ENCODE measurements at places on chromosomes 12 and 14.
A peak's percentile ranks its signal among the peaks of the same experiment; 100 is the strongest.

- peak; percentile 97 for DNase-seq
Observed at GRCh38 chr12:75814851-75815754, 216.5 kb downstream of the PHLDA1 start.

GRCh38 chr14:24605435-24606190 is 3.9 kb downstream of the GZMH start:
- no peak for DNase-seq

DNA sequence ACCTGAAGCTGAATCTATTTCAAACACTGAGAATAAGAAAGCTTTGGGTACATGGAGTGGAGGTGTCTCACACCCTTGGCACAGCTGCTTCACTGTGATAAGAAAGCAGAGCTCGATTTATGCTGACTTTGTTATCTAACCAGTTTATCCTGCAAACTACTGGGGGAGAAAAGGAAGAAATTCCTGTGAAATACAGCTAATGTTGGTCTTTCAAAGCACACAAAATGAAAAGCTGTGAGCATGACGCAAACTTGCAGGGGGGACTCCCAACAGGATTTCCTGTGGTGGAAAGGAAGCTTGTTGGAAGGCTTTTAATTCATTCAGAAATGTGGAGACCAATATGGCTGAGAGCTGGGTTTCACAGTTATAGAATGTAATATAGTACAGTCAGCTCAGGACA is 53.4 kb downstream of the SRGAP1 start:
- no peak for DNase-seq

DNA sequence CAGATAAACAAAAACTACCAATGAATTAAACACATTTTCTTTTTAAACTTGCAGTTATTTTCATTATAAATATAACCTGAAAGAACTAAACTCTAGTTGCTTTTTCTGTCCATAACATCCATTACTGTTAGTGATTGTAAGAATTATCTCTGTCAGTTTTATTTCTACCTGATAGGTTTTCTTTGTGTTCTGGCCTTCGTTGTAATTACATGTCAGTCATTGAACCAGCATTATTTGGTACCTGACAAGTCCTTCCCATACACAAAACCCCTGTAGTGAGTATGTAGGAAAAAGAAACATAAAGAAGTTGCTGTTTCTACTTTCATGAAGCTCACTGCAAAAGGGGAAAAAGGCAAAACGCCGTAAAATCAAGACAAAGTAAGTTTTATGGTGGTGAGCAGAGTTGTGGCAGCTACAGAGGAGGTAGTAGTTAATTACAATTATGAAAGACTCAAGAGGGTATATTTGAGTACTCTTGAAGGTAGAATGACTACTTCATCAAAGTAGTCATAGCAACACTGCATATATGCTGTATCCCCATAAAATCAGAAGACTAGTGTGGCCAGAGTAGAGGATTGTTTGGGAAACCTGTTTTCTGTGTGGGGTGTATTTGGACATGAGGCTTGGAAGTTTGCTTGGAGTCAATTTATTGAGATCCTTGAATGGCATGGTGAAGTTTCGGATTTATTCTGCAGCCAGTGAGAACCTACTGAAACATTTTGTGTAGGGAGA is 102.8 kb downstream of the SLC5A8 start:
- DNase-seq: no peak

- no peak for DNase-seq
Observed at GRCh38 chr12:128637642-128638606, 185.8 kb downstream of the SLC15A4 start.

DNA sequence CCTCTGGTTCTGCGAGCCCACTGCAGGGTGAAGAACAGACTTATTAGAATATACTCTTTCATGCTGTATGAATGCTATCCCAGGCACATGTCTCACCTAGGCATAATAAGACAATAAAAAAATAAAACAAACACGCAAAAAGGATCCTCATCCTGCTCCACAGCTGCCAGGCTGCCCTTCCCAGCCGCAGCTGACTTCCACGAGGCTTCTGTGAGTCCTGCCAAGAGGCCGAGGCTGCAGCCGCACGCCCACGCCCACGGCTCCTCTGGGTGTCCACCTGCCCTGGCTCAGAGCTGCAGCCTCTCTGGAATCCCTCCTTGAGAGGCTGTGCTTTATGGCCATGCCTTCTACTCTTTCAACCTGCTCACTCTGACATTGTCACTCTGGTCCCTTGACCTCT is 6.9 kb downstream of the SMIM41 start:
- no peak for DNase-seq

GRCh38 chr14:68328509-68328908 is 464.4 kb downstream of the ZFP36L1 start:
- no peak for DNase-seq

- no peak for DNase-seq
Observed at GRCh38 chr12:125836647-125837046, 771.4 kb downstream of the AACS start.

- DNase-seq: no peak
Observed at GRCh38 chr14:41378526-41378925, 228.2 kb upstream of the LRFN5 start.

DNA sequence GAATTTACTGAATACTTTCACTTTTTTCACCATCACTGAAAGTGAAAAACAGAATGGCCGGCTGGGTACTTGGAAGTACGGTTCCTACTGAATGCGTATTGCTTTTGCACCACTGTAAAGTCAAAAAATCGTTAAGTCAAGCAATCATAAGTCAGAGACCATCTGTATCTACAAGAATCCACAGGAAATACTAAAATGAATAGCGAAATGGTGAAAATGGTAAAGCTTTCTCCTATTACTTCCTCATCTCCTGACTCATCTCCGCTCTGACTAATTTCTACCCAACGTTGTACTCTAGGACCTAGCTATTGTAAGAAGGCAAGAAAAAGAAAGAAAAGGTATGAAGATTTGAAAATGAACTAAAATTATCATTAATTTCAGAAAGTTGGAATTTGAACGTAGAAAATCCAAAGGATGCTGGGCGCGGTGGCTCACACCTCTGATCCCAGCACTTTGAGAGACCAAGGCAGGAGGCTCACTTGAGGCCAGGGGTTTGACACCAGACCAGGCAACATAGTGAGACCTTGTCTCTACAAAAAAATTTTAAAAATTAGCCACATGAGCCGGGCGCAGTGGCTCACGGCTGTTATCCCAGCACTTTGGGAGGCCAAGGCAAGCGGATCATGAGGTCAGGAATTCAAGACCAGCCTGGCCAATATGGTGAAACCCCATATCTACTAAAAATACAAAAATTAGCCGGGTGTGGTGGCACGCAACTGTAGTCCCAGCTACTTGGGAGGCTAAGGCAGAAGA is 5.3 kb upstream of the CDCA4 start:
- peak; percentile 69 for DNase-seq
